ENCODE measurements at places on chromosomes 12 and 14.

DNA sequence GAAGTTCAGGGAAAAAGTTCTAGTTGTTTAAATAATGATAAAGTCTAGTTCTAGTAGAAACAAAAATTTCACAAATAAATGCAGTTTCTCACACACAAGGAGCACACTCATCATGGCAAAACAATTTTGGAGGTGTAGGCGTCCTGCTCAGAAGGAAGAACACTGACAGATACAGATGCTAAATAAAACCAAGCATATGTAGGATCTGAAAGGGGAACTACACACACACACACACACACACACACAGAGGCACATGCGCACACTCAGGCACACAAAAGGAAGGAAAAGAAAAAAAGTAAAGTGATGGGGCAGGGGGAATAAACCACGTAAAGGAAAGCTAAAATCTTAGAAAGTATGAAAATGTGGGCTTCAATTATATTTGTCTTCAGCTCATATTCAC is 117.7 kb downstream of the SOX5 start:
- DNase-seq: no peak

GRCh38 chr14:65072937-65073336 is 29.4 kb downstream of the MAX start:
- DNase-seq: no peak

GRCh38 chr14:61372379-61372778 is 51.0 kb downstream of the PRKCH start:
- no peak for DNase-seq

DNA sequence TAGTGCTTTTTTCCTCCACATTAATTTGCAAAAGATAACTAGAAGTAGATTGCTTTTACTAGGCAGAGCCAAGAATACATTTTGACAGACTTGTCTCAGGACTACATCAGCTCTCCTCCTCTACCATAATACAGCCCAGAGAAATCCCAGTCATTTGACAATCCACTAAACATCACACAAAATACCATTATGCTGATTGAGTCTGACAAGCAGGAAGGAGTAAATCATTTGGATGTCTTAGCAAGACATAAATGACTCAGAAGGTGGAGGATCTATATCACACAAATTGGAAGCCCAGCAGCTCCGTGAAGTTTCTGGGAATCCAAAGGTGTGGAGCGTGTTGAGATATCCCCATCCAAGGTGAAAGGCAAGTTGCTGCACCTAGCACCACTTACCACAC is 75.4 kb upstream of the FKBP4 start:
- no peak for DNase-seq

- no peak for DNase-seq
Observed at GRCh38 chr12:124652661-124653060, 85.2 kb upstream of the NCOR2 start.

DNA sequence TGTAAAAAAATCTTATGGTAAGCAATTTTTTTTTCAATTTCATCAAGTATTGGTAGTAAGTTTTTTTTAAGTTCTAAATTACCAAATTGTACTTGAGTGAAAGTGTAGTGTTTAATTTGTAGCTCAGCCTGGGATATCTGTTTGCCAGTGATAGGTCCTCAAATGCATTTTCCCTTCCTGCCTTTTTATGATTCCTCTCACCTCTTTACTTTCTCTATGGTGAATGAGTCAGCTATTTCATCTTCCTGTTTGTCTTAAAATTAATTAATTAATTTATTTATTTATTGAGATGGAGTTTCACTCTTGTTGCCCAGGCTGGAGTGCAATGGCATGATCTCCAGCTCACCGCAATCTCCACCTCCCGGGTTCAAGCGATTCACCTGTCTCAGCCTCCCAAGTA is 10.6 kb downstream of the SRP54 start:
- no peak for DNase-seq

GRCh38 chr14:101017209-101017608 is 113.7 kb upstream of the RTL1 start:
- DNase-seq: no peak

Measured in NCI-H2171 treated with DMSO at 0.1 percent for 48 hours (cell line).